ENCODE measurements at places on chromosomes 11 and 22.

GRCh38 chr11:15497366-15497765, 382.6 kb downstream of the INSC start:
- DNase-seq = no peak

DNA sequence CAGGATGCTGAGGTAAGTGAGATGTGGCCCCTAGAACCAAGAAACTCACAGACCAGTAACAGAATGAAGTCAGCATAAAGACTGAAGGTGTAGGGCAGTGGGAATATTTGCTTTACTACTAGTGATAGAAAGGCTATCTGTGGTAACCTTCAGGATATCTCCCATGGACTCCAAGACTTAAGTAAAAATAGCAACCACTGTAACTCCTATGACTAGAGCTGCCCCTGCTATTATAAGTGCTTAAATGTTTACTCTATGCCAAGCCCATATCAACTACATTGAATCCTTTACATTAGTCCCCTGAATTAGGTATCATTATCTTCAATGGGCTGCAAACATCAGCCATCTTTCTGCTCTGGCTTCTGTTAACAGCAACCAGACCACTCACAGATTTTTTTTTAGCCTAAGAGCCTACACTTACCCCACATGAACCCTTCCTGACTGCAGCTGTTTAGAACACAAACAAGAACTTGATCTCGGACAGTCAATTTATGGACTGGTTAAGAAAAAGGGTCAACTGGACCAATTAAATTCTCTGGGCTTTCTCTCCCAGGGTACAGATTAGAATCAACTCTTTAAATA, 335.1 kb upstream of the API5 start:
- DNase-seq = no peak

GRCh38 chr11:111748035-111748804, 18.0 kb downstream of the PPP2R1B start:
- no peak for DNase-seq

DNA sequence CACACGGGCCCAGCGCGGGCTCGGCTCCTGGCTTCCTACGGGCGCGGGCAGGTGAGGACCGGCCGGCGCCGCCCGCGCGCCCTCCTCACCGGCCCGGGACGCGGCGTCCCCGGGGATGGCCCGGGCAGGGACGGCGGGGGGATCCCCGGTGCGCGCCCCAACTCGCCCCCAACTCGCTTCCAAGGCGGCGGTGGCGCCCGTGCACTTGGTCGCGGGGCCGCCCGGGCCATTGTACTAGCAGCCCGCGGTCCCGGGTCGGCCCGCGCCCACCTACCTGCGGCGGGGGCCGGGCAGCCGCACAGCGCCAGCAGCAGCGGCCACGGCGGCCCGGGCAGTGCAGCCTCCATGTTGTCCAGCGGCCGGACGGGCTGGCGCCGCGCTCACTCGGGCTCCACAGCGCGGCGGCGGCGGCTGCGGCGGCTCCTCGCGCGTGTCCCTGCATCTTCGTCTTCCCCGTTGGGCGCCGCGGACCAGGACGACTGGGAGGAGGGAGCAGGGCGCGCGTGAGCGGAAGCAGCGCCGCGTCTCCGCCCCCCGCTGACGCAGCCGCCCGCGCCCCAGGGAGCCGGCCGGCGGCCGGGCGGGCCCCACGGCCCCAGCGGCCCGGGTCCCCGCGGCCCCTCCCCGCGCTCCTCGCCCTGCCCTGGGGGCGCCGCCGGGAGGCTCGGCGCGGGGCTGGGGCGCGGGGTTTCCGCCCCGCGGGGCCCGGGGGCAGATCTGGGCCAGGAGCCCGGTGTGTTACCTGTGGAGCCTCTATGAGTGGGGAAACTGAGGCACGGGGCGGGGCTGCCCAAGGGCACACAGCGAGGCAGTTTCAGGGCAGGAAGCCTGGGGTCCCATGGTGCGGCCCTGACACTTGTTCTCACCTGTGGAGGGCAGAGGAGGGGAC, 159.3 kb upstream of the GRK3 start:
- DNase-seq = peak; percentile 73

DNA sequence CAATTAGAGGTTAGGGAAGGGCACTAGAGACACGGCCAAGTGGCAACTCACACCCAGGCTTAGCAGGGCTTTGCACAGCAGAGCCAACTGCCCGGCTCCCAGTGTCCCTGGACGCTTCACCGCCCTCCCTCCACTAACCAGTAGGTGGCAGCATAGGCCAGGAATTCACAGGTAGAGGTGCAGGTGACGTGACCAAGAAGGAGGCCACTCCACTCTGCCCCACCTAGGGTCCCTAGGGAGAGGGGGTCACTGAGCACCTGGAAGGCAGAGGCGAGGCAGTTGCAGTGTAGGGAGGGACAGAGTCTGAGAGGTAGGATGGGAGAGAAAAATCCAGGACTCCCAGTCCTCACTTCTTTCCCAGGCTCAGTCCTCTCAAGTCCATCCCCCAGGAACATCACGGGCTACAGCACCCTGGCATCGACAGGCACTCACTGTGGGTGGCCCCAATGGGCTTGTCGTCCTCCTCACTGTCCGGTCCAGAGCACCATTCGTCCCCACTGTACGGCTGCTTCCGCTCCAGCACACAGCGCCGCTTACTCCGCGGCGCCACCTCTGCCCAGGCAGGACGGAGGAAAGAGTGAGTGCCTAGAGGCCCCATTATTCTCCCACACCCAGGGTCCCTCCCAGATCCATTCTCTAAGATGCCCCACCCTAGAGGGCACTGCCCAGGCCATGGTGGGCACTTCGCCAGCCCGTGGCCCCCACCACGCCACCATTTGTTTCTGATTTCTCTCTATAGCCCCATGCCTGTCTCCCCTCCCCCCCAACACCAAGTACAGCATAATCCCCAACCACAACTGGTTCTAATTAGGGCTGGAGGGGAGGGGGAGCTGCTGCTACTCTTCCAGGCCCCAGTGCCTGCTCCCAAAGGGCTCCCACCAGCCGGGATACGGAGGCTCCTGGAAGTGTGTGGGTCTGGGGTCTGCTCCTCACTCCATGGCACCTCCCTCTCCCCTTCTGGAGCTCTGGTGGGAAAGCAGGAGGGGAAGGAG, 18.4 kb downstream of the BCL9L start:
- DNase-seq = peak; percentile 62

DNA sequence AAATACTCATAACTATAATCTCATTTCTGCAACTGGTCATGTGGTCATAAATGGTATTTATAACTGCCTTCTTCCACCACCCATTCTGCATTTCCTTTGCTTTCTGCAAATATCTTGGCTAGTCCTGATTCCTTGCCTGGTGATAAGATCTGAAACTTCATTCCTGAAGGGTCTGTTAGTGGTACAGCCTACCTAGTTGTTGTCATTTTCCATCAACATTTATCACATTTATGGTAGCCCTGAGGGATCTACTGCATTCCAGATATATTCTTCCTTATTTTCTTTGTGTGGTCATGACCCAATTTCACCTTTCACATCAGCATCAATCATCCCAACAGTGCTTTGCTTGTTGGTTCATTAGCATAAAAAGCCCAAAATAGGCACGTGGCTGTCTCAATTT, 50.1 kb downstream of the DDX6 start:
- no peak for DNase-seq

DNA sequence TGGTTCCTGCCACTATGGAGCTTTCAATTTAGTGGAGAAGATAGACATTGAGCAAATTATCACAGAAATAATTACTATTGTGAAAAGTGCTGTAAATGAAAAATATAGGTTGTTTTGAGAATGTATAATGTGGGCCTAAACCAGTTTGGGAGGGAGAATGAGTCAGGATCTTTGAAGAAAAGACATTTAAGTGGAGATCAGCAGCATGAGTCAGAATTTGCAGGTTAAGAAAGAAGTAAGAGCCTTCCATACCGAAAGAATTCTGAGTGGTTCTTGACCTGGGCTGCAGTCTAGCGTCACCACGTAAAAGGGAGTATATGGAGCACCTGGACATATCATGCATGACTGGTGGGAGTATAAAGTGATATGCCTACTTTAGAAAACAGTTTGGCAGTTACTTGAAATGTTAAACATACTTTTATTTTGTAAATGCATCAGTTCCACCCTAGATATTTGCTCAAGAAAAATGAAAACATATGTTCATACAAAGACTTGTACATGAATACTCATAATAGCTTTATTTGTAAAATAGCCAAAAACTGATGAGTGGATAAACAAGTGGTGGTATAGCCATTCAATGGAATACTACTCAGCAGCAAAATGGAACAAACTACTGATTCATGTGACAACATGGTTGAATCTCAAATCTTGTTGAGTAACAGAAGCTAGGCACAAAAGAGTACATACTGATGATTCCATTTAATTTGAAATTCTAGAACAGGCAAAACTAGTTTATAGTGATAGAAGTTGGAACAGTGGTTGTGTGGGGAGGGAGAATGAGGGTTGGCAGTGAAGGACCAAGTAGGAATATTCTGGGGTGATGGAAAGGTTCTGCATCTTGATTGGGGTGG, 99.2 kb downstream of the STIM1 start:
- peak; percentile 58 for DNase-seq

DNA sequence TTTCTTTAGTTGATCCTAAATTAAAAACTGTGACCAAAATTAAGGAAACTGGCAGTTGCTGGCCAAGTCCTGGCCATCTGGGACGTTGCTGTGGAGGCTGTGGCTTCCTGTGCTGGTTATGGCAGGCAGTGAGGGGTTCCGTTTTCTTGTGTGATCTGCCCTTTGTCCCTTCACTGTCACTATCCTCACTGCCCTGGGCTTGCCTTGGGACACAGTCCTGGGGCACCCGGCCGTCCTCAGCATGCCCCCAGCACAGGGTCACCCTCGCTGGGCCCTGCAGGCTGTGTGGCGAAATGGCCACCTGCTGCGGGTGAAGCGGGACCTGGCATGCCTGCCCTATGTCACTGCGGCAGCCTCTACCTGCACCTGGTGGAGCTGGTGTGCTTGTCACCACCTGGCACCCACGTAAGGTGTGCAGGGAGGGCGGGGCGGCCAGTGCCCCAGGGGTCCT, 52.5 kb upstream of the SLC22A12 start:
- DNase-seq = no peak

DNA sequence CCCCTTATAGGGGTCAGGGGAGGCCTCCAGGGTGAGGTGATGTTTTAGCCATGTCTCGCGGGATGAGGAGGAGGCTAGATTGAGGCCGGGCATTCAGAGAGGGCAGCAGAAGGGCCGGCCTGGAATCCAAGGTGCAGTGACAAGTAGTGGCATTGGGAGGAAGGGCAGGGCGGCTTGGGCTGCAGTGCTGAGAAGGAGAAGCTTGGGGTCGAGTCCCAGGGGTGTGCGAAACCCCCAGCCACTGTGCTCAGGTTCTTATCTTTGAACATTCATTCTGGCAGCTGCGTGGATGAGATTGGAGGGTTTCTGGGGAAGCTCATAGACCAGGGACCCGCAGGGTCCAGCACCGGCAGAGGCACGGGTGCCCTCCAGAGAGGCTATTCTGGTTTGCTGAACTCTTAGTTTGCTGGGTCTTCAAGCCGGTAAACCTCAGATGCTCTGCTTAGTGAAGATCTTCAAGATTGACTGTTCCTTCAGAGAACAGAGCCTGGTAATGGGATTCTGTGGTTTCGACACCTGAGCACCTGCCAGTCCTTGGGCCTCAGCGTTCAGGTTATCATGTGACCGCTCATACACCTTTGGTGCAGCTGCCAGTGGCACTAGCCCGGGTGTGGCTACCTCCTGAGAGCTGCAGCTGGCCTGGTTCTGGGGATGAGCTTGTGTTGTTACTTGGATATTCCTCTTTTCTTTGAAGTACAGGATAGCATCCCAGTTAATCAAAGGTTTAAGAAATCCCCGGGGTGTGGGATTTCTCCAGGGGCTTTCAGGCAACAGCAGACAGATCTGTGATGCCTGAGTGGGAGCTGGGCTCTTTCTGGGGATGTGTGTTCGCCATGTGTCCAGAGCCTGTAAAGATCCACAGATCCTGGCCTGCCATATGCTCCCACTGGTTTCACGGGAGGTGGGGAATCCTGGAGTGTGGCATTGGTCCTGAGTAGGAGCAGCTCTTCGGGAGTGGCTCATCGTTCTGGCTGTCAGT, 152.8 kb downstream of the TBC1D22A start:
- DNase-seq = no peak

DNA sequence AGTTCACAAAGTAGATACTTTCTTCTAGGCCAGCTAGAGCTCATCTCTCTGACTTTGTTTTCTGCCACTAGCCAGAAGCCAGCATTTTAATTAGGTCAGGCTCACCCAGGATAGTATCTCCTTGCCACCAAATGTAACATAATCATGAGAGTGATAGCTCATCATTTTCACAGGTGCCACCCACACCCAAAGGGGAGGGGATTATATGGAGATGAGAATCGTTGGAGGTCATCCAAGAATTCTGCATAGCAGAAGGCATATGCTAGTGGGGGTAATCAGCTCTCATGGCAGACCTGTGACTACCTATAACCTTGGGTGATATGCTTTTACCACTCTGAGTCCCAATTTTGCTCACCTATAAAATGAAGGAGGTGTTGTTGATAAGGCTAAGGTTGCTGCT, 523.0 kb downstream of the METTL15 start:
- DNase-seq = no peak

DNA sequence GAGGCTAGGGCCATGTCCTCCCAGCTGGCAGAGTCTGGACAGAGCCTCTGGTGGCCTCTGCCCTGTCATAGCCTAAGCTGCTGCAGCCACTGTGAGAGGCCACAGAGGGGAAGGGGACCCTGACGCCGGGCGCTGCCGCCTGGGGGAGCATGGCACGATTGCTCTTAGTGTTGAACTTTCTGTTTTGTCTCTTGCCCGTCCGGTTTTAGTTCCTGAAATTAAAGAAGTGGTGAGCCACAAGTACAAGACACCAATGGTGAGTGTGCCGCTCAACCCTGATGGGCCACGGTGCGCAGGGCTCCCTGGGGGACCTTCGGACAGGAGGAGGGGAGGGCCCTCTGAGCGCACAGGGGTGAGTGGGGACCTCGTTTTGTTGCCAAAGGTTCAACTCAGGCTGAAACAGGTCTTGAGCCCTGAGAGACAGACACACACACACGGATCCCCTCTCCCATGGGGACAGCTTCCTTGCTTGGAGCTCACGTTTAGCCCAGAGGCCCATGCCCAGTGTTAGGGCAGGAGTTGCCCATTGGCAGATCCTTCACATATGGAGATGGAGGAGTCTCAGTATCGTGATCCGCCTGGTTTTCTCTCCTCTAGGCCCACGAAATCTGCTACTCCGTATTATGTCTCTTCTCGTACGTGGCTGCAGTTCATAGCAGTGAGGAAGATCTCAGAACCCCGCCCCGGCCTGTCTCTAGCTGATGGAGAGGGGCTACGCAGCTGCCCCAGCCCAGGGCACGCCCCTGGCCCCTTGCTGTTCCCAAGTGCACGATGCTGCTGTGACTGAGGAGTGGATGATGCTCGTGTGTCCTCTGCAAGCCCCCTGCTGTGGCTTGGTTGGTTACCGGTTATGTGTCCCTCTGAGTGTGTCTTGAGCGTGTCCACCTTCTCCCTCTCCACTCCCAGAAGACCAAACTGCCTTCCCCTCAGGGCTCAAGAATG, 23.8 kb downstream of the MYBPC3 start:
- DNase-seq = no peak

- DNase-seq = no peak
These were observed 33.6 kb downstream of the MUC5B start for GRCh38 chr11:1256257-1257045.

- no peak for DNase-seq
These were observed 1.9 kb downstream of the ACR start for GRCh38 chr22:50739894-50740293.

- no peak for DNase-seq
These were observed 26.1 kb downstream of the B3GAT1 start for GRCh38 chr11:134385774-134386565.

- DNase-seq = no peak
These were observed 33.4 kb downstream of the MUC6 start for GRCh38 chr11:1003159-1003558.

GRCh38 chr22:42670921-42671709, 21.9 kb upstream of the CYB5R3 start:
- DNase-seq = no peak
